ENCODE measurements at places on chromosomes 6 and 20.

DNA sequence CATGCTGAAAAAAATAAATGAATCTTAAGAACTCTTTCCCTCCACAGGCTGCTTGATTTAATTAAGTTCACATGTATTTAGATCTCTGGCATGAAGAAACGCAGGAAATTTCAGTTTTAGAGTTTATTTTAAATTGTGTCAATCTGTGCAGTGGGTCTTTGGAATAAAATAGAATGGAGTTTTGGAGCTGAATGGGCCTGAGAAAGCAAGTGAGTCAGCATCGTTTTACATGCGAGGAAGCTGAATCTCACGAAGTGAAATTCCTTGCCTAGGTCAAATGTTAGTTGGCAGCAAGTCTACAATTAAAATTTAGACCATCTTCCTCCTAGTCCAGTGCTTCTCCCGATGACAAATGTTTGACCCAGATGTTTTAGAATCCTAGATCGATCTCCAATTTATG is 22.4 kb downstream of the MAP7 start:
- no peak for DNase-seq

GRCh38 chr20:31922181-31922580 is 29.7 kb downstream of the PDRG1 start:
- DNase-seq, result no peak

DNA sequence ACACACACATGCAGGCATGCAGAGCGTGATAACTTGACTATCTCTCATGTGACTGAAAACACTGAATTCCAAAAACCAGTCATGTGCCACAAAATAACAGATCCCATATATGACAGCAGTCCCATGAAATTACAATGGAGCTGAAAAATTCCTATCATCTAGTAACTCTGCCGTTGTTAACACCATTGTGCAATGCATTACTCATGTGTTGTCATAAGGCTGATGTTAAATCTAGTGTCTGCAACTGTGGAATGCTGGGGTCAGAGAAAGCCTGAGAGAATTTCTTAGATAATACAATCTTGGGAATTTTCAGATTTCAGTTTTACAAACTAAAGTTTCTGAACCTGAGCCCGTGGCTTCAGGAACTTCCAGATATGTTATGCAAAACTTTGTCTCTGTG is 70.2 kb downstream of the LYRM4 start:
- DNase-seq, result peak; percentile 95

DNA sequence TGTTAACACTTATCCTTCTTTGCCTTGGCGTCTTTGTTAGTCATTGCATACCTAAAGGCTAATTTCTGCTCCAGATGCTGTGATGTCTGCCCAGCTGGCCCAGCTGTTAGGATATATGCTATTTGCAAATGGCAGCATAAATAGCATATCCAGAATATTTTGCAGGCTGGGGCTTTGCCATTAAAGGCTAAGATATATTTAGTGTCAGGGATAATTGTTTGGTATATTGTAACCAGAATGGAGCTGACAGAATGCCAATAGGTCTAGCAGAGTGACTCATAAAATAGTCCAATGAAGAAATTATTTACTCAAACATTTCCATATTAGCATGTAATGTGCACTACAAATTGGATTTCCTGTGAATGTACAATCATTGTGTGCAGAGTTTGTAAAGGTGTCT is 584.1 kb upstream of the FLRT3 start:
- peak; percentile 4 for DNase-seq

GRCh38 chr6:71481011-71481410 is 192.4 kb downstream of the OGFRL1 start:
- no peak for DNase-seq

- DNase-seq, result no peak
Measured at GRCh38 chr6:110255211-110255750, 75.1 kb downstream of the CDC40 start.

DNA sequence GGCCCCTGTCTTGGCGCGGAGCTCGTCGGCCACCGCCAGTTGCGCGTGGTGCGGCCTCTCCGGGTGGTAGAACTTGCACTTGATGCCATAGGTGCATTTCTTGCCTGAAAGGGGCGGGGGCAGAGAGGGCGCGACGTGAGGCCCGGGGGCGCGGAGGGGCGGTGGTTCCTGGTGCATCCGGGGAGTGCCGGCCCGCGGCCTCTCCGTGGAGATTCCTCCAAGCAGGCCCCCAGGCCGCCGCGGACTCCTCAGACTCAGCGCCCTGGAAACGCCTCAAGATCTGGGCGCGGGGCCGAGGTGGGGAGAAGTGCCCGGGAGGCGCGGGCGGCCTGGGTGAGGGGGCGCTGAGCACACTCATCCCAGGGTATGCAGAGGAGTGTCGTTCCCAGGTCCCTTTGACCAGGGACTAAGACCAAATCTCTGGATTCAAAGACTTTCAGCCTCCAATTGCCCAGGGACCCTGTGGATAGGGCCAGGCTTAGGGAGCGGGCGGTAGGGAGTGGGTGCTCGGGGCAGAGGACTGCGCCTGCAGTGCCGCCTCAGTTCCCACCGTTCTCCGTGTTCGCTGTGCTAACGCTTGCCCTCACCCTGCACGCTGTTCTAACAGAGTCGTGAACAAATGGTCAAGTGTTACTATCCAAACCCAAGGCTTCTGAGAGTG is 33.3 kb downstream of the ZC3H12D start:
- DNase-seq, result no peak

DNA sequence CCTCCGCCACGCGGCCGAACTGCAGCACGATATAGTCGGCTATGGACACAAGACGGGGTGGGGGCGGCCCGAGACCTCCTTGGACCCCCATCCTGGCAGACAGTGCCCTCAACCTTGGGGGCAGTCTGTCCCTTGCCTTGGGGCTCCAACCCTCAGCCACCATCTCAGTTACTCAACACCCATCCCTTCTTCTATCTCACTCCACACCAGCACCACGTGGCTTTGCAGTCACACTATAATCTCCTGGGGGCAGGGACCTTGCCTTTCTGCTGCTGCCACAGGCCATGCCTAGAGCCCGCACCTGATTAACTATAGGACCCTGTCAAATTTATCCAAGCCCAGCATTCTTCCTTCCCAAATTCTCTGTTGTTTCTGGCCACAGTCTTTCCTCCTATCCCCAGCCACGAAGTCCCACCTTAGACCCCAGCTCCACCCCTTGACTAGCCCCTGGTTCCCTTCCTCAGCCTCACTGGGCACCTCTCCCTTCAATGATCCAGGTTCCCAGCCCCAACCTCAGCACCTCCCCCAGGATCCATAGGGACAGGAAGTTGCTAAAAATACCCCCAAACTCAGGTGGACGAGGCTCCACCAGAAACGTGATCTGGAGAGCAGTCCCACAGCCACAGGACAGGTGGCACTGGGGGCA is 1.7 kb upstream of the TEAD3 start:
- no peak for DNase-seq

GRCh38 chr6:40803897-40804702 is 216.9 kb upstream of the LRFN2 start:
- DNase-seq, result no peak

DNA sequence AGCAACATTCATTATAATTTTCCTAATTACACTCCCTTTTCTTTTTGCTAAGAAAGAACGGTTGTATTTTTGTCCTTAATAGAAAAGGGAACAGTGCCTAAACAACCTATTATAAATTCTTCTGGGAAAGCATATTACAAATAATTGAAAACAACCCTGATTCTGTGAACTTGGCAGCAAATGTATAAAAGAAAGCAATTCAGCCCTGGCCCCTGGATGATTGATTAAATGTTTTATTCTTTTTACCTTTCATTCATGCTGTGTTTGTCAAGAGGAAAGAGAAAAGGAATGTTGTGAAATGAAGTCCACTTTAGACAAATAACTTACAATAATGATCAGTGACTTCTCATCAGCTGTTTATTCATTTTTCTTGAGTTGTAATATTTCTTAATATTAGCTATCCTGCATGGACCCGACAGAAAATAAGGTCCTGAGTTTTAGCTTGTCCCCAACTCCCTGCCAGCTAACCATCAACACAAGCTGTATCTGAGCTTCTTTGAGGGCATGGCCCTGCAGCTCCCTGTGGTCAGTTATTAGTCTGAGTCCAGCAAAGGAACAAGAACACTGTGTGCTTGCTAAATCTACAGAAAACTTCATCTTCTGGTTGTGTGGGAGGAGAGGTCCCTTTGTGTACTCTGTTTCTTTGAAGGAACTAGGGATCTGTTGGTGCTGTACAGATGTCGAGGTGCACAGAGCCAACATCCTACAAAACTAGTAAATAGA is 248.2 kb downstream of the LAMA2 start:
- DNase-seq, result no peak

- DNase-seq, result no peak
Measured at GRCh38 chr6:11878735-11879134, 100.1 kb upstream of the ADTRP start.

DNA sequence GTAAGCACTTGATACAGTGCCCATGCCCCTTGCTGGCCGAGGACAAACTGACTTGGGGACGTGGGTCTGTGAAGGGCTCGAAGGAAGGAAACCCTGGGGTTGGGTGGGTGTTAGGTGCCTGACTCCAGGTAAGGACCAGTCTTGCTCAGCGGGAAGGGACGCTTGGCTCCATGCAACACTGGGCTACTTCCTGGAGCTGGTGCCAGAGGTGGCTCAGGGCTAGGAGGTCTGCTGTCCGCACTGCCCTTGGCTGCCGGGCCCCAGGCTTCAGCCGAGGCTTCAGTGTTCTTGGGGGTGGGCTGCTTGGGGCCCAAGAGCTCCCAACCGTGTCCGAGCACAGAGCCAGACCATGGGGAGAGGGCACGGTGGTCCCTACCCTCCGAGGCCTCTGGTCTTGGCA is 5.3 kb downstream of the GATA5 start:
- no peak for DNase-seq

- no peak for DNase-seq
Measured at GRCh38 chr6:30640481-30640880, 6.5 kb upstream of the C6orf136 start.

DNA sequence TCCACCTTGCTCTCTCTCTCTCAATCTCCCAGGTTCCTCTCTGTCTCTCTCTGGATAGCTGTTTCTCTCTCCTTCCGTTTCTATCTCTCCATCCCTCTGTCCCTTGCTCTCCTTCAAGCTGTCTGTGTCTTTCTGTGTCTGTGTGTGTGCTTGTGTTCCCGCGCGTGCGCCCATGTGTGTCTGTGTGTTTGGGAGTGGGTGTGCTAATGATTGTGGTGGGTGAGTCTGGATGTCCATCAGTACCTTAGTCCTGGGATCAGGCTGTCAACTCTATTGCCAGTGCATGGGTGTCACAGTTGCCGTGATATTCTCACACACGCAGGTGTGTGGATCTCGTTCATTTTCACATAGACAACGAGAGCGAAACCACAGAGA is 1380.6 kb upstream of the DEFB115 start:
- no peak for DNase-seq

DNA sequence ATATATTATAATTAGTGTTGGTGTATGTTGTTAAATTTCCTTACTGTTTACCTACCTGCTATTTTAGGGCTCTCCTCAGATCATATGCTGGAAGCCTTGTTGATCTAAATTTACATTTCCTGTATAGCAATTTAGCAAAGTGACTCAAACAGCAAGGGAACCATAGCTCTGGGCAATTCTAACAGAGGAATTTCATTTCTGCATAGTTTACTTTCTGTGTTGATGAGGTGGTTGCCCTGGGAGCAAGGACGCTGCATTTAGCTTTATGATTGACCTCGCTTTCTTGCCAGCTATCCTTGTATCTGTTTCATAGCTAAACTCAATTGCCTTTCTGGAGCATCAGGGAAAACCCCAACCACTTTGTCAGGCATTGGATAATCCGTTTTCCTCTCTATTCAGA is 810.8 kb downstream of the GRIK2 start:
- no peak for DNase-seq

DNA sequence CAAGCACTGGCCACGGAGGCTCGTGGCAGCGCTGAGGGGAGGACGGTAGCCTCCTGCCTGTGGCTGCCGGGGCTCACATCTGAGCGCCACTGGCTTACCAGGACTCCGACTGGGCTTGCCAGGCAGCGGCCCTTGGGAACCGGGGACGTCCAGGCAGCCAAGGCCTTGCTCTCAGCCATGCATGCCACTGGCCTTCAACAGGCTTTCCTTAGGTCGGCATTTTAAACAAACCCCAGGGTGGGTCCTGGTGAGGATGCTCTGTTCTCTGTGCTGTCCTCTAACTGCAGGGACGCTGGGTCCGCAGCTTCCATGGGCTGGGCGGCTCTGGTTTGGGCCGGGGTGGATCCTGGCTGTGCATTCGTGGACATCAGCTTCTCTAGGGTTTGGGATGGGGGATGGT is 59.1 kb upstream of the BHLHE23 start:
- no peak for DNase-seq

- DNase-seq, result peak; percentile 3
Measured at GRCh38 chr6:122995921-122996793, at the start of gene CLVS2. CLVS2 (plus strand) TSS chr6:122996235; CDS start chr6:122997778, 1,543 bp downstream.

DNA sequence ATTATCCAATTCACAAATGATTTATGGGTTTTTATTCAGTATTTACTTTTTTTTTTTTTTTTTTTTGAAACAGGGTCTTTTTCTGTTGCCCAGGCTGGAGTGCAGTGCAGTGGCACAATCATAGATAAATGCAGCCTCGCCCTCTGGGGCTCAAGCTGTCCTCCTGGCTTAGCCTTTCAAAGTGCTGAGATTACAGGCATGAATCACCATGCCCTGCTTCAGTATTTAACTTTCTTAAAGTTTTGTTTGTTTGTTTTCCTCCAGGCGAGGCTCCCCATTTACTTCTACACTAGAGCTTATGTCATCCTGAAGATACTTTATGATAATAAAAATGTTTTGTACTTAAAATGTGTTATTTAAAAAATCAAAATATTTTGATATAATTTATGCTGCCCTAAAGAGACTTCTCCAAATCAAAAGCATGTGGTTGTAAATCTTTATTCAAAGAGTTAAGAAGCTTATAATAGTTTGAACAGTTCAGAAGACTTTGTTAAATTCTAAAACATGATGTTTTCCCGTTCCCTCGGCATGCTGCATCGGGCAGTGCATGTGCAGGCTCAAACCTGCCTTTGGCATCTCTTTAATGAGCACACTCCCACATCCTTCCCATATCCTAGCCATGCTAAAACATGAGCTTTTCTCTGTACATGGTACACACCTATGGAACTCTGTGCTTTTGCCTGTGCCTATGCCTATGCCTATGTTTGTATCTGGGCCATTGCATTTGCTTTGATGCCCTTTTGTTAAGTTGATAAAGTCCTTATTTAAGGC is 11.0 kb downstream of the SMPDL3A start:
- no peak for DNase-seq

DNA sequence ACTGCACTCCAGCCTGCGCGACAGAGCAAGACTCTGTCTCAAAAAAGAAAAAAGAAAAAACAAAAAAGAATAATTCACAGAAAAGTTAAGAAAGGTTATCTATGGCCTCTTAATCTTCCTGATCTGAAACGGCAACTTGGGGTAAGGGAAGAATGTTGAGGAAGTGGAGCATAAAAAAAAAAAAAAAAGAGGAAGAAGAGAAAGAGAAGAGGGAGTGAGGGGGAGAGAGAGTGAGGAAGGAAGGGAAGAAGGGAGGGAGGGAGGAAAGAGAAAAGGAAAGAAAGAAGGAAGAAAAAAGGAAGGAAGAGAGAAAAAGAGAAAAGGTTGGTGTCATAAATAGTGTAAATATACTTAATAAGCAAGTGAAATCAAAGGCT is 68.9 kb upstream of the NCOA3 start:
- DNase-seq, result no peak

DNA sequence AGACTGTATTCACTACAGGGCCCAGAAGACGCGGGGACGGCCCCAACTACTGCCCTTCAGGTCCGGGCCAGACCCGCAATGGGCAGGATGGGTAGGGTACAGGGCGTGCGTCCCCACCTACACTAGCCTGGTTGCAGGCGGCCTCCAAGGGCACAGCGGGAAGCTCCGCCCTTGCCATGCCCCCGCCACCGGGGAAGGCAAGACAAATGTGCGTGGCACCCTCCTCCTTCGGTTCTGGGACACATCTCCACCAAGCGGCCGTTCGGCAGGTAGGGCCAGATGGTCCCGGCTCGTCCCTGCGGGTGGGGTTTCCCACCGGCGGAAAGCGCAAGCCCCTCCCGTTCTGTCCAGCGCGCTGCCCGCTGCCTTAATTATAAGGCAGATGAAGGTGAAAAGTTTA is 5.6 kb downstream of the NXT1 start:
- DNase-seq, result no peak

Data from astrocyte (in vitro differentiated cells and primary cell).